ENCODE measurements at places on chromosomes 16 and 17.

- DNase-seq, result no peak
Measured at GRCh38 chr17:71085238-71086033, 916.1 kb downstream of the KCNJ2 start.

DNA sequence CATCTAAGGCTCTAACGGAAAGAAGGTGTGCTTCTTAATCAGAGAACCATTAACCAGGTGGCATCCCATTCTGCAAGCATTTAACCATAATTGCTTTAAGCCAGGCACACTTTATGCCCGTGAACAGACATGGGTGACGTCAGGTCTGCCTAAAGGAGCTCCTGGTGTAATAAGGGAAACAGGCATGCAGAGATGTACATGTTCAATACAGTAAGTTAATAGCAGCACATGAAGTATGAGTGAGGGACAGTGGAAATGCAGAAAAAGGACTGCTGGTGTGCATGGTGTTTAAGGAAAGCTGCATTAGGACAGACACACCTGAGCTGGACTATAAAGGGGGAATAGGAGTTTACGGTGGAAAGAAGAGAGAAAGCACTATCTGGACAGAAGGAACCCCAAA lies 18.6 kb downstream of the DYNLRB2 start:
- no peak for DNase-seq

GRCh38 chr16:4407543-4408322 lies 8.7 kb downstream of the CORO7 start:
- DNase-seq, result no peak

GRCh38 chr17:82959242-82959930 lies 119.6 kb upstream of the ZNF750 start:
- DNase-seq, result no peak

GRCh38 chr16:11134722-11135463 lies 121.1 kb downstream of the SOCS1 start:
- DNase-seq, result no peak

GRCh38 chr16:24776501-24777220 lies 47.2 kb downstream of the TNRC6A start:
- no peak for DNase-seq

DNA sequence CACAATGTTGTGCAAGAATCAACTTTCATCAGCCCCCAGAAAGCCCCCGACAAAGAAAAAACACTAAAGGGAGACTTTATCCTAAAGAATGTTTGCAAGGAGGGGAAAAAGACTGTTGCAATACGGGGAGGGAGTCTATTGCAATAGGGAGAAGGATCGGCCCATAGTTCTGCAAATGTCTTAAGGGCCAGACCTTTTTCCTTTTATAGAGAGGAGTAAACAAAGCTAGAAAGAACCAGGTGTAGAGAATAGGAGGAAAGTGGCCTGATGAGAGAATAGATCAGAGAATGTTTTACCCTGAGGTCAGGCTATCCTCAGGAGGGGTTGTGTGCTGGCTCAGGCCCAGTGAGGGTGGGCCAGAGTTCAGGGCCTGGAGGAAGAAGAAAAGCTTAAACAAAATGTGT lies 8.7 kb upstream of the CAVIN1 start:
- no peak for DNase-seq

GRCh38 chr17:27529230-27529796 lies 73.1 kb downstream of the KSR1 start:
- DNase-seq, result no peak

- no peak for DNase-seq
Measured at GRCh38 chr17:48215583-48216139, 108.1 kb downstream of the SNX11 start.

DNA sequence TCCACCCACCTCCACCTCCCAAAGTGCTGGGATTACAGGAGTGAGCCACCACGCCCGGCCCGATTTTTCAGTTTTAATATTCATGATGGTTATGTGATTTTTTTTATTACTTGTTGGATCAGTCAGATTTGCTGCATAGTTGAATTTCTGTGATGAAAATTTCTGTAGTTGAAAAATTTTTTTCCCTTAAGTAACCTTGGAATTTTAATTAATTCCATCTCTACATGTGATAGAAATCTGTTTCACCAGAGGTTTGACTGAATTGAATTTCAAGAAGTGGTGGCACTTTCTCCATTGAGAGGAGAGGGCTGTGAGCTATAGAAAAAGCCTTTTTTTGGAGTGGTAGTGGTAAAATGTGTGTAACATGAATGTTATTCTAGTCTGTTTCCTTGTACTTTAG lies 24.7 kb downstream of the WIPF2 start:
- no peak for DNase-seq

DNA sequence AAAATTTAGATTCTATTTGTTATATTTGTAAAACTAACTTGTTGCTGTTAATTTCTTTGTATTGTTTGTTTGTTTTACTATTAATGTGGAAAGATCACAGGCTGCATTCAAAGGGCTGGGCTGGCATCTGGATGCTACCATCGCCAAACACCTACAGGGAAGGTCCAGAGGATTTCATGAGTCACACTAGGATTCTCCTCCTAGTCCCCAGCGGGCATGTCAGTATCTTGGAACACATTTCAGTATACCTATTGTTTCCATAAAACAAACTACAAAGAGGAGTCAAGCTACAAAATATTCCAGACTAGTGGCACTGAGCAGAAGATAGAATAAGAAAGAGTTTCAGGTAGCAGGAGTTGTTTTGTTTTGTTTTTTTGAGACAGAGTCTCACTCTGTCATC lies 55.3 kb downstream of the NOG start:
- no peak for DNase-seq

- peak; percentile 79 for DNase-seq
Measured at GRCh38 chr17:7687072-7687907, at the start of gene TP53. TSS of gene TP53 (minus strand) at chr17:7687490. CDS start at chr17:7676594, 10,896 bp downstream.

DNA sequence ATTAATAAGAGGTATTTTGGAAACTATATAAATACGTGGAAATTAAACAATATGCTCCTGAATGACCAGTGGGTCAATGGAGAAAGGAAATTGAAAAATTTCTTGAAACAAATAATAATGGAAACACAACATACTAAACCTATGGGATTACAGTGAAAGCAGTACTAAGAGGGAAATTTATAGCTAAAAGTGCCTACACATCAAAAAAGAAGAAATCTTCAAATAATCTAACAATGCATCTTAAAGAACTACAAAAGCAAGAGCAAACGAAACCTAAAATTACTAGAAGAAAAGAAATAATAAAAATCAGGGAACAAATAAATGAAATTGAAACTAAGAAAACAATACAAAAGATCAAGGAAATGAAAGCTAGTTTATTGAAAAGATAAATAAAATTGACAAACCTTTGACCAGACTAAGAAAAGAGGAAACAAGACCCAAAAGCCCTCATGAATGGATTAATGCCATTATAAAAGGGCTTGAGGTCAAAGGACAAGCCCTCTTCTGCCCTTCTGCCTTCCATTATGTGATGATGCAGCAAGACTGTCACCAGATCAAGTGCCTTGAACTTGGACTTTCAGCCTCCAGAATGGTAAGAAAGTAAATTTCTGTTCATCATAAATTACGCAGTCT lies 43.9 kb upstream of the ALDH3A1 start:
- DNase-seq, result no peak

Data from T1000 (cell line).